ENCODE measurements at places on chromosomes 7 and 10.

GRCh38 chr7:114534953-114535352, 120.3 kb downstream of the FOXP2 start:
- DNase-seq = peak; percentile 7

DNA sequence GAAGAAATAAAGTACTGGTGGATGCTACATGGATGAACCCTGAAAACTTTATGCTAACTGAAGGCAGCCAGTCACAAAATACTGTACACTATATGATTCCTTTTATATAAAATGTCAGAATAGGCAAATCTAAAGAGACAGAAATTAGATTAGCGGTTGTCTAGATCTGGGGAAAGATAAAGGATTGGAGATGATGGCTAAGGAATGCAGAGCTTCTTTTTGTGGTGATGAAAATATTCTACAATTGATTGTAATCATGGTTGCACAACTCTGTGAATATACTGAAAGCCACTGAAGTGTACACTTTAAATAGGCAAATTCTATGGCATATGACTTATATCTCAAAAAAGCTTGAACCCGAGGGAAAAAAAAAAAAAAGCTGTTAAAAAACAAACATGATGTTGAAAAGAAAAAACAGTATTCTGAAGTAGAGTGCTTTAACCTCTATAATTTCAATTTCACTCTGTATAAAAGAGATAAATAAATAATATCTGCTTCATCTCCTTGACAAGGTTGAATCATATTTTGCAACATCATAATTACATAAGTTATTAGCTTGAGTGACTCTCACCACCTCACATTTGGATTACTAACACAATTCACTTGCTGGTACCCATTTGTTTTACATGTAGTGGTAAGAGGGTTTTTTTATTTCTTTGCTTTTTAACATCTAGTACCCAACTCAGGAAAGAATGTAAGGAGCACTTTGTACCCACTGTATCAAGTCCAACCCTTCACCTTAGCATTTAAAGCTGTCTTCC, 2.8 kb upstream of the GNAI1 start:
- DNase-seq = no peak

GRCh38 chr7:106731187-106731586, 70.2 kb upstream of the CCDC71L start:
- peak; percentile 25 for DNase-seq

- peak; percentile 41 for DNase-seq
Observed at GRCh38 chr10:129096065-129096984, 370.7 kb upstream of the MGMT start.

- no peak for DNase-seq
Observed at GRCh38 chr10:99674762-99675161, 15.5 kb downstream of the ENTPD7 start.

GRCh38 chr10:86199041-86199440, 167.6 kb downstream of the GRID1 start:
- DNase-seq = no peak

DNA sequence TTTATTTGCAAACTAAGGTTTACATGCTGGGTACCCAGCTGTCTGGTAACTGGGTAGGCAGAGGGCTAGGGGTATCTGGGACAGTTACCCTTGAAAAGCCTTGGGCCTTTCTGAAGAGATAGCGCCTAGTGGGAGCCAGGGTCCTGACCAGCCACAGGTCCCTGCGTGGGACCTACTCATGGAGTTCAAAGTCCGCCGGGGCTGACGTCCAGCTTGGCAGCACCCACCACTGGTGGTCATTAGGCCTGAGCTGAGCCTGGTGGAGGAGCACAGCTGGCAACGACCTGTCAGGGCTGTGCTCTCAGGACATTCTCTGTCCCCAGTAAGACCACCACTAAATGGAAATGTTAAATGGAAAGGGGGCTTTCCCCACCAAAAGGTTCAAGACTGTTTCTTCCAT, 20.0 kb downstream of the GUSB start:
- no peak for DNase-seq

DNA sequence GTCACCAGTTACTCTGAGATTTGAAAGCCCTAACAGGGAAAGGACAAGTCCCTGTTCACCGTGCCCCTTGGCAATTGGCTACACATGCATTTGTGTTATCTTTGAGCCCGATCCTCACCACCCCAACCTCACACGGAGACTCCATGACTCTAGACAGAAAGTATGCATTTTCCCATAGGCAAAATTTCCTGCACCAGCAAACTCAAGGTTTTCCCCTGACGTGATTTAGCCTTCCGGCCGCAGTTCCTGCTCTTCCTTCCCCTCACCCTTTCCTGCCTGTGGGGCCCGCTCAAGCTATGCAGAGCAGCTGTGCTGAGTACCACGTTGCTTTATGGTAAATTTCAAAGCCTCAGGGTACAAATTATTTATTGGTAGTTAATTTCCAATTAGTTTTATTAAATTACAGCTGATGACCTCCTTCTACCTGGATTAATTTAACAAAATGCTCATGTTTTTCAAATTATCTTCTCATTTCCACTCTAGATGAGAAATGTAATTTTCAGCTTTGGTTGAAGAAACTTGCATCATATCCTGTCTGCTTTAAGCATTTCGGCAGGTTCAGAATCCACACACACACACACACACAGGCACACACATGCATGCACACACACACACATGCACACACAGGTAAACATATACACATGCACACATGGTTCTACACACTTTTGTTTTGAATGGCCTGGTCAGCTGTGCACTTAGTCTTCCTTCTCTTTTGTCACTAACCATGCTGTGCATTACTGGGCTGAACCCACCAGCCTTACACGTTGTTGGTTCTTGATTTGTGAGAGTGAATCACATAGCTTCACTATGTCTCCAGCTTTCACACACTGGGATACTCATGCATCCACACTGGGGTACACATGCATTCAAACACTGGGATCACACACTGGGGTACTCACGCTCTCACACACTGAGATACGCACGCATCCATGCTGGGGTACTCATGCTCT, 283.1 kb upstream of the PITRM1 start:
- DNase-seq = peak; percentile 11

- peak; percentile 49 for DNase-seq
Observed at GRCh38 chr7:30062587-30062986, 34.4 kb downstream of the PLEKHA8 start.

DNA sequence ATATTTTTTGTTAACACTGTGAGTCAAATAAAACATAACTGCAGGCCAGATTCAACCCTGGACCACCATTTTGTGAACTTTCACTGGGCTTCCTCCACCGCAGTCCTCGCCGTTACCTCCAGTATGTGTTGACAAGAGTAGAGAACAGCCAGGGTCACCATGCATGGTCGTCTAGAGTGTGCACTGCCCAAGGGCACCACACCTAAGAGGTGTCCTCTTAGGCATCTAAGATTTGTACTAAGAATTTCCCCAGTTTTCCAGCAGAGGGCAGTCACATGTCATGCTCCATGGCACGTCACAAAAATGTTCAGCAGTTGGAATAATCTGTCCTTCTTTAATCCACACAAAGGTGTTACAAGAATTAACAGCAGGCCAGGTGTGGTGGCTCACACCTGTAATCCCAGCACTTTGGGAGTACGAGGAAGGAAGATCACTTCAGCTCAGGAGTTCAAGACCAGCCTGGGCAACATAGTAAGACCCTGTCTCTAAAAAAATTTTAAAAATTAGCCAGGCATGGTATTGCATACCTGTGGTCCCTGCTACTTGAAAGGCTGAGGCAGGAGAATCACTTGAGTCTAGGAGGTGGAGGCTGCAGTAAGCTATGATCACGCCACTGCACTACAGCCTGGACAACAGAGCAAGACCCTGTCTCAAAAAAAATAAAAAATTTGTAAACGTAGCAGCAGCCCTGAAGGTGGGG, 71.2 kb upstream of the FOXK1 start:
- peak; percentile 83 for DNase-seq

DNA sequence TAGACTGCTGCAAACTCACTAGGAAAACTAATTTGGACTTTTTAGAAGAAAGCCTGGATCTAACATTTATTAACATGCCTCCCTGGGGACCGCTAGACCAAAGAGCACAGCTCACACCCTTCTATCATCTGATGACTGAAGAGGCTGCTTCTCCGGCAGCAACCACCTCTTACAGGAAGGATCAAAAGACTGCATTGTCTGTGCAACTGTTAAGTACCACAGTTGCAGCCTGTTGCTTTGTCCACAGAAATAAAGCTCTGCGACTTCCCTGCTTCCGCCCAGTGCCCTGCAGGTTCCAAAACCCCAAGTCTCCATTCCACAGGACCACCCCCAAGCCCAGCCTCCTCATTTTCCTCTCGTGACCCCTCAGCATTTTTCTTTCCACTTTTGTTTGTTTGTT, 14.0 kb upstream of the PODXL start:
- DNase-seq = no peak

DNA sequence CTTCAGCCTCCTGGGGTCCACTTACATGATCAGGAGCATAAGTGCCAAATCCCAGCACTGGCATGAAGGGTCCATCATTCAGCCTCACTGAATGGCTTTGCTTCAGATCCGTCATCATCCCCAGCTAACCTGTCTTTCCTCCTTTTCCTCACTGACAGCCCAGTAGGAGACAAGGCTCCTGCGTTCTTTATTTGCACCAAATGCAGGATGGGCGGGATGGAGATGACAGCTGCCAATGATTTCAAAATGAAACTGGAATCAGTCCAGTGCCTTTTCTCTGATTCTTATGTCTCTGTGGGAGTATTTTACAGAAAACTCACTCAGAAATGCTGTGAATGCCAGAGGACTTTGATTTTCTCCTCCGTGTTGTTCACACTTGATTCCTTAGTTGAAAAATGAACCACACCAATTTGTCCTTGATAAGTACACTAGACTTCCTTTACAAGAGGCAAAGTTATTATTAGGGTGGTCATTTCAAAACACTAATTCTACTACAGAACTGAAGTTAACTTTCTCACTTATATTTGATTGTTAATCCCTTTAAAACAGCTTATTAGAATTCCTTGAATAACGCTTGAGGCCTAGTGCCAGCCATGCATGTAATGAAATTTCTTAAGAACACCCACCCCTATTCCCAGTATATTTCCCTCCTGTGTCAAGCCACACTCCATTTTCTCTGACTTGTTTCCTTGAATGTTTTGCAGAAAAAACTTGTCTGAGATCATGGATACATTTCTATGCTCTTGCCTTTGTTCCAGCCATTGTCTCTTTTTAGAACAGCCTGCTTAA, at the start of gene AKR1C8:
TSS of gene AKR1C8 (minus strand) at position 164 of the 789 bp plus-strand sequence. CDS start at position 118, 46 bp downstream.
- DNase-seq = no peak

GRCh38 chr10:16586358-16587138, 64.9 kb upstream of the C1QL3 start:
- DNase-seq = no peak

DNA sequence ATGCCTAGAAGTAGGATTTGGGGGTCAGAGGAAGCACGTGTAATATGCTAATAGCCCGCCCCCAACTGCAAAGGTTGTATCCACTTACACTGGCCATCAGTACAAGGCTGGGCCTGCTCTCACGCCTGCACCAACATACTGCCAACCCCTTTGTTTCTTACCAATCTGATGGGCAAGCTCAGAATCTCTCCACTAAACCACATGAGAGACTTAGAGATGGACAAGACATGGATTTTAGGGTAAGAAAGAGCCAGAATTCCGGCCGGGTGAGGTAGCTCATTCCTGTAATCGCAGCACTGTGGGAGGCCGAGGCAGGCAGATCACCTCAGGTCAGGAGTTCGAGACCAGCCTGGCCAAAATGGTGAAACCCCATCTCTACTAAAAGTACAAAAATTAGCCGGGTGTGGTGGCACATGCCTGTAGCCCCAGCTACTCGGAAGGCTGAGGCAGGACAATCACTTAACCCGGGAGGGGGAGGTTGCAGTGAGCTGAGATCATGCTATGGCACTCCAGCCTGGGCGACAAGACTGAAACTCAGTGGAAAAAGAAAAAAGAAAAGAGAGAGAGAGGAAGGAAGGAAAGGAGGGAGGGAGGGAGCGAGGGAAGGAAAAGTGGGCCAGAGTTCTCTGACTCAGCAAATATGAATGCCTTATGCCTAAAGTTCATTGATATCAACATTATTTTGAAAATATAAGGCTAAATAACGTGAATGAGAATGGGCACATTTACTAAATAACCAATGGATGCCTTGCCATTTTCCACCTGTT, 162.2 kb downstream of the SLIT1 start:
- DNase-seq = peak; percentile 46

- DNase-seq = no peak
Observed at GRCh38 chr7:16298221-16298620, 123.1 kb downstream of the CRPPA start.

GRCh38 chr7:21544715-21545114, 1.9 kb downstream of the DNAH11 start:
- peak; percentile 13 for DNase-seq

- DNase-seq = peak; percentile 16
Observed at GRCh38 chr10:86899132-86899531, 58.3 kb downstream of the MMRN2 start.

DNA sequence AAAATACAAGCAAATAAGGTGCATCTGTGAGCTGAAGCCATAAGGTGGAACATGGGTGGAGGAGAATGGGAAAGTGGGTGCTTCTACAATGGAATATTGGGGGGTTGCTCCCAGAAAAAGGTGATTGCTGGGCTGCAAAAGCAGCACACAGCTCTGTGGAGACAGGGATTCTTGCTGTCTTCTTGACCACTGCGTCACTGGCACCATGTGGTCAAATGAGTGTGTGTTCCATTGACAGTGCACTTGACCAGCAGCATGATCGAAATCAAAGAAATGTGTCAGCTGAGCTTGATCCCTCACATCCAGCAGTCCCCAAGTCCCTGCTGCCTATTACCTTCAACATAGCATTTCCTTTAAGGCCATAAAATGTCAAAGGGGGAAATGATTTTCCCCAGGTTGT, 56.2 kb downstream of the GPR26 start:
- DNase-seq = no peak

DNA sequence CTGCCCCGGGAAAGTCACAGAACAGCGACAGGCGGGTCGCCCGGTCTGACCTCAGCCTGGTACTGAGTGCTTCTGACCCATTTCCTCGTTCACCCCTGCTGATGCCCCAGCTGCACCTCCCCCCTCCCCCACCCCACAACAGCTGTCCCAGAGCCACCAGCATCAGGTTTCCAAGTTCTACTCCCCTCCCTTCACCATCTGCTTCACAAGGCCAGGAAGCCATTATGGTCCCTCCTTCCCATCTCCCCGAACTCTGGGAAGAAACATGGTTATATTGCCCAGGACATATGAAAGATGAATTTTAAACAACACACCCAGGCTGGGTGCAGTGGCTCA, 301.9 kb upstream of the GALNT17 start:
- DNase-seq = no peak

DNA sequence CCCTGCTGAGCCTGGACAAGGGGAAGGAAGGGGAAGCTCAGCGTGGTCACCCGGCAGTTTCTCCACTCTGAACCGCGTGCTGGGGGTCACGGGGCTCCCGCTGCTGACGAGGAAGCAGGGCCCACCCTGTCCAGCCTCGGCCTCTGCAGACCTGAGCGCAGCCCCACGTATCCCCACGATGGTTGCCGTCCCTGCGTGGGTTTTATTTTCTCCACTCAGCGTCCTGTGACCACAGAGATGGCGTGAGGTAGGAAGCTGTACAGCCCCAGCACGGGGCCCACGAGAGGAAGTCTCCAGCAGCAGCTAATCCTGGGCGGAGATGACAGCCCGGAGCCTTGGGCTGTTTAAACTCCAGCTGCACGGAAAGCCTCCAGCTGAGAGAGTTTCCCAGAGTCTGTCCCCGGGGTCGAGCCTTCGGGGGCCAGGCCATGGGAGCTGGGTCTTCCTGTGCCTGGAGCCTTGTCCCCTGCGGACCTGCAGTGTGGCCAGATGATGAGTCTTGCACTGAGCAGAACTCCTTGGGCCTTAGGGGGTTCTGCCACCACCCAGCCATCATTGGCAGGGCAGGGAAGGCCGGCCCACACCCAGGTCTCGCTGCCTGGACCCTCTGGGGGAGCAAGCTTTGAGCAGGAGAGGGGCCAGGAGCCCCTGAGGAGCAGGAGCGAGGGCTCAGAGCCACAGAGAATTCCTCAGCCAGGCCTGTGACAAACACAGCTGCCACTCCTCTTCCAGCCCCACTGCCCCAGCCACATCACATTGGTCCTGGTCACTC, 72.8 kb upstream of the FAM20C start:
- DNase-seq = no peak

Data from astrocyte of the hippocampus (primary cell).